ENCODE measurements at places on chromosomes 1 and 21. TPM values are rescaled to one million over a fixed set of nuclear protein-coding genes. Genes with fewer than 3 reads are reported as not detected.

Gene AMPD1
- total RNA-seq: 0.19 TPM

Gene GCLM
- 34.4 TPM for total RNA-seq

Gene DIO1
- not detected for total RNA-seq

Gene FMOD
- total RNA-seq: 0.35 TPM

Gene RALGPS2
- 12.5 TPM for total RNA-seq

- H3K4me3 ChIP-seq: no peak overlapping the region
- H3K27me3 ChIP-seq: no peaks in the 10 kb centered on the region
- H3K4me1 ChIP-seq: no peaks in the 10 kb centered on the region
- no peak for DNase-seq
- no peaks in the 10 kb centered on the region for H3K36me3 ChIP-seq
These were observed 55.9 kb downstream of the CD58 start for GRCh38 chr1:116514708-116515525.

DNA sequence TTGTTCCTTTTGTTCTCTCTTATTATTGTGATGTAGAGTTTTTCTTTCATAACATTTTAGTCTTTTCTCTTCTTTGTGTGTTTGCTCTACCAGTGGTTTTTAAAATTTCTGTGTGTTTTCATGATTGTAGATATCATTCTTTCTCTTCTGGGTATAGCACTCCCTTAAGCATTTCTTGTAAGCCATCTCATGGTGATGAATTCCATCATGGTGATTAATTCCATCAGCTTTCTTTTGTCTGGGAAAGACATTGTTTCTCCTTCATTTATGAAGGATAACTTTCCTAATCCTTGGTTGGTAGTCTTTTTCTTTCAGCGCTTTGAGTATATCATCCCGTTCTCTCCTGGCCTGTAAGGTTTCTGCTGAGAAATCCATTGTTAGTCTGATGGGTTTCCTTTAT is 22.7 kb downstream of the CD55 start:
- no peaks in the 10 kb centered on the region for H3K27me3 ChIP-seq
- H3K4me3 ChIP-seq: no peak overlapping the region
- H3K27ac ChIP-seq: no peak overlapping the region
- DNase-seq: no peak

DNA sequence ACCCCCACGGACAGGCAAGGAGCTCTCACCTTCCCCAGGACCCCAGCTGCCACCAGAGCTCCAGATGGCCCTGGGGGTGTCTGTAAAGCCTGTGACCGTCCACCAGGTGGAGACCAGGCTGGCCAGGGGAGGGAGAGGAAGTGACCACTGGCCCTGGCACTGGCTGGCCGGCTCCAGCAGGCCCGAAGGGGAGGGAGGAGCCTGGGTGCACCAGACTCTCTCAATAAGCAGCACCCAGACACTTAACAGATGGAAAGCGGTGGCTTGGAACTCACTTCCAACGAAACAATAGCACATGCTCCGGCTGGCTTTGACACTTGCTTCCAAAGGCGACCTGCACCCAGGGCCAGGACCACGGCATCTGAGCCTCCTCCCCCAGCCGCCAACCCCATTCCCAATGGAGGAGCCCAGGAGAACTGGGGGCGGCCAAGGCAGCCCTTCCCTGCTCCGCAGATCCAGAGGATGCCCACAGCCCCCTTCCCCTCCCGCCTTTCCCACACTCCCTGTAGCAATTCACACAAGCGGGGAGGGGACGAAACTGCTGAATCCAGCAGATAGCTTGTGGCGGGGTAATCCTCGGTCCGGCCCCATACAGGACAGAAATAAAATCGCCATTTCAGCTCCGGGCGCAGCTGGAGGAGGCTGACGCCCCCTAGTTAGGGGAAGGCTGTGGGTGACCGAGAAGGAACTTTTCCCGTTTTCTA is 742 bp upstream of the PDE9A start:
- H3K4me1 ChIP-seq: peaks cover 20% of the 10 kb centered on the region
- no peaks in the 10 kb centered on the region for H3K36me3 ChIP-seq
- no peaks in the 10 kb centered on the region for H3K27me3 ChIP-seq
- no peak overlapping the region for H3K27ac ChIP-seq
- H3K4me3 ChIP-seq: peak overlapping the region; percentile 46

- no peaks in the 10 kb centered on the region for H3K4me1 ChIP-seq
- DNase-seq: no peak
- H3K27me3 ChIP-seq: no peaks in the 10 kb centered on the region
- H3K27ac ChIP-seq: no peak overlapping the region
- no peak overlapping the region for H3K4me3 ChIP-seq
These were observed 7.3 kb downstream of the KIAA2013 start for GRCh38 chr1:11918799-11919519.

DNA sequence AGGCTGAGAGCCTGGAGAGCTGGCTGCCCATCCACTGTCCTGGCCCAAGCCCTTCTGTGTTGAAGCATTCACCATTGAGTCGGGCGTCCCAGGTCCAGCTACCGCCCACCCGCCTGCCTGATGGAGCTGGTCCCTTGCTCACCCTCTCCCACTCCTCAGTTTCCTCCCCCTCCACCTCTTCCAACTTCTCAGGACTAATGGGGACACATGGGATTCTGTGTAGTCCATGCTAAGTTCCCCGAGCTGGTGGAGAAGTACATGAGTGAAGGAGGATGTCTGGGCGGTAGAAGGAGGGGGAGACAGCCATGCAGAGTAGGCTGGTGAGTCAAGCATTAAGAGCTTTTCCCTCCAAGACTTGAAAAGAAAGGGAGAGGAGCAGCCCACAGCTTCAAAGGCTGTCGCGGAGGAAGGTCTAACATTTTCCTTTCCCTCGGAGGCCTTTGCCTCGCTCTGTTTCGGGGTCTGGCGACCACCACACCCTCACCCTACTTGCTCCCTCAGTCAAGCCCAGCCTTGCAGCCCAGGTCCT is 561 bp downstream of the SLC26A9 start:
- H3K36me3 ChIP-seq: no peaks in the 10 kb centered on the region
- no peaks in the 10 kb centered on the region for H3K4me1 ChIP-seq

DNA sequence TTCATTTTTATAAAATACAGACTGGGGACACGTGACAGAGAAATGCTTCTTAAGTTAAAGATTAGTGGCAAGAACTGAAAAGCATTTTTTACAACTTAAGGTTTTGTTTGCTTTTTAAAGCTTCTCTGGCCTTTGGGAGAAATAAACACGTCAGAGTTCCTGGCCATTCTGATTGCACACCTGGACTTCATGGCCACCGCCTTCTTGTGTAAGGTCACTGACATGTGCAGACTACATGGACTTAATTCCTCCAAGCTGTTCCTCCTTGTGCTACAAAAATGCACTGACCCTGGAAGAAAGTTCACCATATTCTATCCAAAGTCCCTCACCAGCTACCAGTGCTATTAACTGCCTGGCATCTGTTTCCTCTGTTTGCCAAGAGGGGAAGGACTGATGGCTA is 56.1 kb downstream of the GADD45A start:
- no peak overlapping the region for H3K27ac ChIP-seq
- no peak overlapping the region for H3K4me3 ChIP-seq
- no peak for DNase-seq
- H3K36me3 ChIP-seq: no peaks in the 10 kb centered on the region
- no peaks in the 10 kb centered on the region for H3K27me3 ChIP-seq

DNA sequence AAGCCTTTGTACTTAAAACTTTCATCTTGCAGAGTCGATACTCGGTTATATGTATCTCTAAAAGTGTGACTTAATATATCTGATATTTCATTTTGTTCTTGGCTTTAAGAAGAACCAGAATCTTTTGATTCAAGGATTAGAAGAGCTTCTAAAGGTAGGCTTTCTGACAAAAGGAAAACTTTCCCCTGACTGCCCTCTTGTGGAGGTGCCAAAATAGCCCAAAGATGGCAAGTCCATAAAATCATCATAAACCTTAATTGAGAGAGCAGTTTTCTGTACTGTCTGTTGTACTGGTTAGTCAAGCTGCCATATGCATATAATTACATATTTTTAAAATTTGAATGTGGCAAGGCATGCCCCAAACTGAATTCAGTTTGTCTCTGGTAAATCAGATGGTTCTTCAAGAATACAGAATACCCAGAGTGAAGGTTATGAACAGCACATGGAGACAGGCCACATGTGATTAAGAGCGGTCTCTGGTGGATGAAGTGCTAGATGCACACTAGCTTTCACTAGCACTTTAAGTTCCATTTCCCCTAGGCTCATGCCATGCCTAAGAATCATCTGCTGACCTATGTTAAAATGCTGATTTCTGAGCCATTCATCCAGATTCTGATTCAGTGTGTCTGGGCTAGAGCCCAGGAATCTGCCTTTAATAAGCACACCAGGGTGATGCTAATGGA is 27.7 kb upstream of the ELAVL4 start:
- H3K27me3 ChIP-seq: no peaks in the 10 kb centered on the region
- no peak overlapping the region for H3K27ac ChIP-seq
- DNase-seq: peak; percentile 45
- H3K36me3 ChIP-seq: no peaks in the 10 kb centered on the region
- H3K4me1 ChIP-seq: no peaks in the 10 kb centered on the region

DNA sequence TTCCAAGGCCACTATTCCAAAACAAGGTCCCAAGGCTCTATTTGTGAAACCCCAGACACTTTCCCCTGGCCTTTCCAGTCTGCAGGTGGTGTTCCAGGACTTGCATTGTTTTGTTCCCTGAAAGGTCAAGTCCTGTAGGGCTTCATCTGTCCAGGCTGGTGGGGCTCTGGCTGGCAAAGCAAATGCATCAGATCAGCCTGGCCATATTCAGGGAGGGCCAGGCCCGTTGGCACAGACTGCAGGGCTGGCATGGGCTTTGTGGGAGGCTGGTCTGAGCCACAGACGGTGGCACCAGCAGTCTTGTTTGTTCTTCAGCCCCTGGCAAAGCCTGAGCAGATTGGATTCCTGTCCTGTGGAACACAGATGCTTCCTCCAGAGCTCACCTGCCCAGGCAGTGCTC is 93.0 kb downstream of the SPATA46 start:
- H3K27me3 ChIP-seq: no peaks in the 10 kb centered on the region
- H3K4me1 ChIP-seq: peaks cover 66% of the 10 kb centered on the region
- H3K36me3 ChIP-seq: no peaks in the 10 kb centered on the region
- no peak overlapping the region for H3K4me3 ChIP-seq
- no peak for DNase-seq

- H3K27ac ChIP-seq: peak overlapping the region; percentile 80
- DNase-seq: peak; percentile 39
- no peaks in the 10 kb centered on the region for H3K36me3 ChIP-seq
- peak overlapping the region; percentile 70 for H3K4me3 ChIP-seq
- no peaks in the 10 kb centered on the region for H3K4me1 ChIP-seq
These were observed 868 bp downstream of the ZBTB40 start for GRCh38 chr1:22452481-22452957.

DNA sequence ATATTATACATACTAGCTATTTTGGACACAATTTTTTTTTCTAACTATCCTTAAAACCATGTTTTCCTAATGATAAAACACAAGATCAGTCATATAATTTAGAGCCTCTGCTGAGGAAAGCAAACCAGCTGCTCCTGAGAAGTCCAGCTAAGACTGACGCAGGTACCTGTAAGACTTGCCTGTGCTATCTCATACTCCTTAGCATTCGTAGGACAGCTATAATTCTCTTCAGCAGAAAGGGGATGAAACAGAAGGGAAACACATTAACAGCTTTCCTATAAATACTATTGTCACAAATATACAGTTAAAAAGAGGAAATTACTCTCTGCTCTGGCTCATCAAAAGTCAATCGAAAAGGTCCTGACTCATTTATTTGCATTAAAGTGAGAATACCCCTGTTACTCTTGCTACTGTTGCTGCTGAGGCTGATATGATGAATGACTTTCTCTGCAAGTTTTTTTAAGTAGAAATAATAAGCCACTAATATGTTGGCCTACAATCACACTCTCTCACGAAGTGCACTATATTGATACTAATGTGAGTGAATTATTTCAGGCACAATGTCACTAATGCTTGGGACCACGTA is 757.1 kb downstream of the KCNT2 start:
- H3K4me1 ChIP-seq: no peaks in the 10 kb centered on the region
- no peak for DNase-seq
- no peak overlapping the region for H3K27ac ChIP-seq
- H3K4me3 ChIP-seq: no peak overlapping the region
- H3K36me3 ChIP-seq: no peaks in the 10 kb centered on the region

DNA sequence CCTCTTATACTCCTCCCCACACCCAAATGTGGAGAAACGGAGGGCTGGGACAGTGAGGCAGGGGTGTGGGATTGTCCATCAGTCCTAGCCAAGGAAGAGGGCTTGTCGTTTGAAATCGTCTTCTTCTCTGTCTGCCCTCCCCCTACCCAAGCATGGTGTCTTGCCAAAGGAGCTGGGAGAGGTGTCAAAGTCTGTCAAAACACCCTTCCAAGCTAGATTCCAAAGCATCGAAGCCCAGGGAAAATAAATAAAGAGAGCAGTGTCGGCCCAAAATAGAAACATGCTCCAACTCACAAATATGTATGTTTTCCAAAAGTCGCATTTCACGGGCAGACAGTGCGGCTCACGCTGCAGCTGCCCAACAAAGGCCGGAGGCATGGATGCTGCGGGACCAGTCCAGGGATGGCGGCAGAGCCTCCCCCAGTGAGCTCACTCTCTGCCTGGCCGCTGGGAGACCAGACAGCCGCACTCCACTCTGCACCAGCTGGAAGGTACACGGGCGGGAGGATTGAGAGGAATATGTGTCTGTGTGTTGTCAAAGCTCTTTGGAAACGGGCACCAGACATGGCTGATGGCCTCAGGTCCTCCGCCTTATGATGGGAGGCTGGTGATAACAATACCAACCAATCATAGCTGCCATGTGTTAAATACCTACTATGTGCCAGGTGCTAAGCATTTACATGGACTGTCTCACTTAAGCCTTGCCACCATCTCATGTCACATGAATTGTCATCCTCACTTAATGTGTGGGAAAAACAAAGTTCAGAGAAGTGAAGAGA is 3.9 kb downstream of the DISP3 start:
- H3K4me1 ChIP-seq: peaks cover 9% of the 10 kb centered on the region
- no peak overlapping the region for H3K27ac ChIP-seq
- H3K27me3 ChIP-seq: peaks cover 89% of the 10 kb centered on the region

- no peak overlapping the region for H3K4me3 ChIP-seq
- H3K27ac ChIP-seq: no peak overlapping the region
- DNase-seq: peak; percentile 53
- peaks cover 13% of the 10 kb centered on the region for H3K4me1 ChIP-seq
- no peaks in the 10 kb centered on the region for H3K36me3 ChIP-seq
- no peaks in the 10 kb centered on the region for H3K27me3 ChIP-seq
These were observed 9.8 kb downstream of the EDN2 start for GRCh38 chr1:41474490-41475271.

DNA sequence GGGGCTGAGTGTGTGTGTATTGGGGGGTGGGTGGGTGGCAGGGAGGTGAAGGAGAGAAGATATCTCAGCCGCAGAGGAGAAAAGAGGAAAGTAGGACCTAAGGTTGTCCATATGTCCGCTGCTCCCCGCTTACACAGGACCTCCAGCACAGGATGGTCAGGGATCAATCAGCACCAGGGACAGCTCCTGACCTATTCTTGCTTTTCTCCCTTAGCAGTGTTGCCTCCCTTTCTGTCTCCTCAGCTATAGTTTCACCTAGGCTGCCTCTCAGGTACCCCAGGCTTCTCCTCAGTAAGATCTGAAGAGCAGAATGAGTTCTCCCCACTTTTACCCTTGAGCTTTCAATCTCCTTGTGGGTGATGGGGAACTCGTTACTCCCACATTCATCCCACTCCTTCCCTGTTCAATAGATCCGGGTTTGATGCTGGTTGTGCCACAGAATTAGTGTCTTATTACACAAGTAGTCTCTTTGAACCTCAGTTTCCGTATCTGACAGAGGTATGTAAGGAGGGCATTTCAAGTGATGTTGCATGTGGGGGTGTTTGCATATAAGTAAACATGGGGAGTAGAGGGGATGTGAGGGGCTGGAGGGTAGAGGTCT is 1.4 kb upstream of the DPH2 start:
- DNase-seq: no peak
- no peaks in the 10 kb centered on the region for H3K36me3 ChIP-seq
- H3K4me1 ChIP-seq: no peaks in the 10 kb centered on the region

- no peak overlapping the region for H3K27ac ChIP-seq
- no peaks in the 10 kb centered on the region for H3K4me1 ChIP-seq
- peak; percentile 33 for DNase-seq
- H3K27me3 ChIP-seq: no peaks in the 10 kb centered on the region
These were observed 28.7 kb upstream of the FASLG start for GRCh38 chr1:172630056-172630818.
